ENCODE measurements at places on chromosomes 13 and 19.
A peak's percentile ranks its signal among the peaks of the same experiment; 100 is the strongest.

DNA sequence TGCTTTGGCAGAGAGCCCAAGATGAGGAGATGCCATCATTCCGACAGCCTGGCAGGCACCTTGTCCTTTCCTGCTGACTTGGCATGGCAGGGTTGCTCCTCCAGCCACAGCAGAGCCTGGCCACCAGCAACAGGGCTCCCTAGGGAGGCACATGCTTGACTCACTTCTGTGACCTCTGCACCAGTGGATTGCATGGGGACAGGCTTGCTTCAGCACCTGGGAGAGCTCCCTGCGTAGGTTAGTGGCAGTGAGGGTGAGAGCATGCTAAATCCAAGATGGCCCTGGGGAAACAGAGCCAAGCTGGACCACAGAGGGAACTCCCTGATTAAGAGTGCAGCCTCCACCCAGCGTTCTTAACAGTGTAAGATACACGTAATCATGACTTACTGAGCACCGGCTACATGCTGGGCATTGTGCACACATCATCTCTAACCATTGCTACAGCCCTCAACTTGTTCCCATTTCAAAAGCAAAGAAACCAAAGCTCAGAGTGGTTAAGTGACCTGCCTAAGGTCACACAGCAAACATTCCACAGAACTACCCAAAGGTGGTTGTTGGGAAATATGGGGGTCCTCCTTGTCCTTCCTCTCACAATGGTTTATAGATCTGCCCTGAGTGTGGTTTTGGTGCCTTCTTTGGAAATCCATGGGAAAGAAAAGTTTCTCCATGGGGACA is 116.6 kb upstream of the UQCRFS1 start:
- DNase-seq = no peak

- DNase-seq = peak; percentile 58
Observed at GRCh38 chr19:34639491-34640085, 37.4 kb downstream of the SCGB2B2 start.

GRCh38 chr19:39501340-39501739 is 2.6 kb downstream of the DLL3 start:
- no peak for DNase-seq

GRCh38 chr13:98201984-98202383 is 24.9 kb upstream of the RNF113B start:
- no peak for DNase-seq

- DNase-seq = no peak
Observed at GRCh38 chr13:66195238-66195637, 1034.9 kb downstream of the PCDH9 start.

DNA sequence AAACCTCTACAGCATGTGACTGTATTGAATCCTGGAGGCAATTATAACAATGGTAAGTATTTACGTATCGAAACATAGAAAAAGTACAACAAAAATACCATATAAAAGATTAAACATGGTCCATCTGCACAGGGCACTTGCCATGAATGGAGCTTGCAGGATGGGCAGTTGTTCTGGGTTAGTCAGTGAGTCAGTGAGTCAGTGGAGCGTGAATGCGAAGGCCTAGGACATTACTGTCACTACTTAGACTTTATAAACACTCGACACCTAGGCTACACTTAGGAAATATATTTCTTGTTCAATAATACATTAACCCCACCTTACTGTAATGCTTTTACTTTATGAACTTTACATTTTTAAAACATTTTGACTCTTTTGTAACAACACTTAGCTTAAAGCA is 35.6 kb upstream of the TMTC4 start:
- no peak for DNase-seq

DNA sequence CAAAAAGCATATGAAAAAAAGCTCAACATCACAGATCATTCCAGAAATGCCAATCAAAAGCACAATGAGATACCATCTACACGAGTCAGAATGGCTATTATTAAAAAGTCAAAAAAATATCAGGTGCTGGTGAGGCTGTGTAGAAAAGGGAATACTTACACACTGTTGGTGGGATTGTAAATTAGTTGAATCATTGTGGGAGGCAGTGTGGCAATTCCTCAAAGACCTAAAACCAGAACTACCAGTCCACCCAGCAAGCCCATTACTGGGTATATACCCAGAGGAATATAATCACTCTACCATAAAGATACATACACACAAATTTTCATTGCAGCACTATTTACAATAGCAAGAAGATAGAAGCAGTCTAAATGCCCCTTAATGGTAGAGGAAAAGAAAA is 529.9 kb downstream of the SLITRK1 start:
- DNase-seq = no peak

GRCh38 chr19:10510301-10510802 is 6.9 kb downstream of the S1PR5 start:
- DNase-seq = peak; percentile 65

- DNase-seq = no peak
Observed at GRCh38 chr13:51064753-51065152, 46.3 kb downstream of the C13orf42 start.

DNA sequence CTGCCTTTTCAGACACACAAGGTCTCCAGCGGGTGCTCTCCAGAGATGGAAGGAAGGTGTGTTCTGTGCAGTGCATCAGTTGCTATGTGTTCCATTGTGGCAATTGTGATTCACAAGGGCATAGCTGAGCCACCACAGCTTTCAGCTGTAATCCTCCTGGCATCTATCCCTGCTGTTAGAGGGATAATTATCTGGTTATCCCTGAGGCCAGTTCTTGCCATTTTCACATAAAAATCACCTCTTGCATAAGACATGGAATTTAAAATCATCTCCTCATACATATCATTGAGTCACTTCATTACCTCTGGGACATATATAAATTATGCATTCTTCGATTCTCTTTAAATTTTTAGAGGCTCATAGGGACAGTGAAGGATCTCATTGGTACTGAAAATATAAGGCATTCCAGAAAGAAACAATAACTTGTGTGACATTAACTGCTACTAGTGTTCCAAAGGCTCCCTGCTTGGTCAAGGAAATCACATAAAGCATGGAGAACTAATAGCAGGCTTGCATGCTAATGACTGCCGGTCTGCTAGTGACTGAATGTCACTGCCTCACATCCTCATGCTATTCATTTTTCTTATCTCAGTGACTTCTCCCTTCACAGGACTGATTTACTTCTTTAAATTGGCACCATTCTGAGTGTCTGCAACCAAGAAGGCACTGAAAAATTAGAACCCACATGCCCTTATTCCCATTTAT is 214.0 kb downstream of the ENOX1 start:
- DNase-seq = no peak

DNA sequence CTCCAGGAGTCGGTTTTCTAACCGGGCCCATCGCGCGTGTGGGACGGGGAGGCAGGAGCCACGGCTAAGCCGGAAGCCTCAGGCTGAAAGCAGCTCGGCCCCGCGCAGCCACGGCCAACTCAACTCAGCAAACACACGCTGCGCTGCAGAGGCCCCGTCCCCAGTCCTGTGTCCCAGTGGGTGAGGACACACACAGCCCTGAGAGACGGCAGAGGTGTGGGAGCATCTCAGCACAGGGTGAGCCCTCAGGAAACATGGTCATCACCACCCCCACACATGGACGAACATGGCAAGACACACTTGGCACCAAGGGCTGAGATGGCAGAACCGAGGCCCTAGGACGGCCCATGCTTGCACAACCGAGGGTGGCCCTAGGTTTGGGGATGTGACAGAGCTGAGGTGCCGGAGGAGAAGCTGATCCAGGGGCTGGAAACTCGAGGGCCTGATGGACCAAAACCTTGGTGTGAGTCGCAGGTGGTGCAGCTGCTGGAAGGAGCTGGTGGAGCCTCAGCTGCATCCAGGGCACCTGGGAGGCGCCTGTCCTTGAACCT is 29.0 kb upstream of the C13orf46 start:
- DNase-seq = no peak

GRCh38 chr19:8108560-8109445 is 40.6 kb downstream of the FBN3 start:
- DNase-seq = no peak

- DNase-seq = no peak
Observed at GRCh38 chr13:99250982-99251825, 7.0 kb downstream of the GPR18 start.

DNA sequence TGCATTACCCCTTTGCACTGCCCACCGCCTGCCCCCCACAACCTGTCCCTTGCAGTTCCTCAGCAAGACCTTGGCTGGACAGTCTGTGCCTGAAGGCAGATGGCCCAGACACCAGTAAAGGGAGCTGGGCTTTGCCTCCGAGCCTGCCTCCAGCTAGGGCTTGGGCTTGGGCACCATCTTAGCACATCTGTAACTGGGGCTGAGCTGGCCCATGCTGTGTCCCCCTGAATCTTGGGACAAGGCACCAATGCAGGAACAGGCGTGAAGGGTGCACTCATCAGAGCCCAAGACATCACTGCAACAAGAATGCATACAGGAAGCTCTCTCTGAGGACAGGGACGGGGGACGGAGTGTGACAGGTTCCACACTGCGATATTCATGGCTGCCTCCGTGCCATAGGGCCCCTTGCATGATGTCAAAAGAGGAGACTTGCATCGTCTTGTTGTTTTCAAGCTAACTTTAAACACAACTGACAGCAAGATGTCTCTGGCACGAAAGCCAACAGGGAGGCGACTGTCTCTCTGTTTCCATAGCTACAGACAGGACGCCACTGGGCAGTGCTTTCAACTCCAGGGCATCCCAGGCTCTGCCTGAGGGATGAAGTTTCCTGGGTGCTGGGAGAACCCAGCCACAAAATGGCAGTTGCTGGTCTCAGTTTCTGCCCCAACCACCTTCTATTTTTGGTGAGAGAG is 8.7 kb upstream of the CHST8 start:
- no peak for DNase-seq

- no peak for DNase-seq
Observed at GRCh38 chr13:85316506-85317025, 482.7 kb downstream of the SLITRK6 start.

DNA sequence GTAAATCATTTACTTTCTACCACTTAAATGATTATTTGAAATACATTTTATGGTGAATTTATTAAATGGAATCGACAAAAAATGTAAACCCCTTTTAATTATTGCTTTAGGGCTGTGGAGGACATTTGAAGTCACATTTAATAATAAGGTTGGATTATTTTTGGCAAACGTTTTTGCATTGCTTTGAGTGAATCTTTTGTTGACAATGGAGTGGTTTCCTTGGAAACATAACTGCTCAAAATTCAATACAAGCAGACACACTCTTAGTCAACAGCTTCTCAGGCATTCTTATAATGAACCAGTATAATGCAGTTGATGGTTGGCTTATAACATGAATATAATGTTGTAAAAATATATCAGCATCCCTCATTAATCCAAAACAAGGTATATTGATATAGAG is 104.7 kb downstream of the DCLK1 start:
- DNase-seq = no peak

DNA sequence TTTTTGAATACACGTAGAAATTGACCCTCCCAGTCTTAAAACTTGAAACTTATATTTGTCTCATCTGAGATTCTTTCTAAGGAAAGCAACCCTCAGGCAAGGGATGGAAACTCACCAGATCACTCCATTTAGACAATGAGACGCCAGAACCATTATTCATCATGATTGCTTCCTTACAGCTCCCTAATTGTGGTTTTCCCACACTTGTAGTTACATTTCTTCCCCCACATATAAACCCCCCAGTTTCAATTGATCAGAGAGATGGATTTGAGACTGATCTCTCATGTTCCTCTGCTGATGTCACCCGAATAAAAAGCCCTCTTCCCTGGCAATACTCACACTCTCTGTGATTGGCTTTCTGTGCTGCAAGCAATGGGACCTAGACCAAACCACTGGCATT is 197.9 kb upstream of the STARD13 start:
- DNase-seq = no peak

GRCh38 chr13:50107205-50107604 is 92.0 kb downstream of the KCNRG start:
- no peak for DNase-seq

DNA sequence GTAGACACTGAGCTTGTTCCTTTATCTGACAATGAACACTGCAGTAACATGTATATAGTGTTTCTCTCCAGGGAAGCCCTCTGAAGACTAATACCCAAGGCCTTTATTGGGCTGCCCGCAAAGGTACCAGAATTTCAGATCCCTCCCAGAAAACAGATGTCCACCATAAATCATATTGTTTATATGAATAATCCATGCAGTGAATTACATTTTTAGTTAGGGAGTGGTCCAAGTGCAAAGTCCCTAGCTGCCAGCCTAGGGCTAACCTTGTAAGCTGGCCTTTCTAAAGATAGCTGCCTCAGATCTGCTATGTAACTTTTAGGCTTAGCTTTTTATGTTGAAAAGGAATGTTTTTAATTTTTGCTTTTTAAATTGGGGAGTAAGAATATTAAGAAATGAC is 44.7 kb downstream of the TDRD3 start:
- no peak for DNase-seq

- no peak for DNase-seq
Observed at GRCh38 chr19:51421229-51422052, 4.0 kb upstream of the SIGLEC10 start.

DNA sequence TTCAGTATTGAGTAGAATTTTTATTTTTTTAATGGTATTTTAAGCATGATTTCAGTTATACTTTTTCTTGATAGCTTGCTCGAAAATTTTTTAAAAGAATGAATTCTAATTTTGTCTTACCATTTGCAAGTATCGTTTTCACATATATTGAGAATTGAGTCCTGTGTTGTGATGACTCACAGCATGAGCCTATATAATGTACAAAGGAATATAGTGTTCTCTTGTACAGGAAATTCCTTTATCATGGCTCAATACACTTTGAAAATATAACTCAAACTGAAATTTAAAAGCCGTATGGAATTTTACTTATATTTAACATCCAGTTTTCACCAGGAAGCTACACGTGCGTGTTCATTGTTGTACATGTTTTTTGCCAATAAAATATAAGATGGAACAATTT is 161.1 kb upstream of the TMTC4 start:
- DNase-seq = no peak

DNA sequence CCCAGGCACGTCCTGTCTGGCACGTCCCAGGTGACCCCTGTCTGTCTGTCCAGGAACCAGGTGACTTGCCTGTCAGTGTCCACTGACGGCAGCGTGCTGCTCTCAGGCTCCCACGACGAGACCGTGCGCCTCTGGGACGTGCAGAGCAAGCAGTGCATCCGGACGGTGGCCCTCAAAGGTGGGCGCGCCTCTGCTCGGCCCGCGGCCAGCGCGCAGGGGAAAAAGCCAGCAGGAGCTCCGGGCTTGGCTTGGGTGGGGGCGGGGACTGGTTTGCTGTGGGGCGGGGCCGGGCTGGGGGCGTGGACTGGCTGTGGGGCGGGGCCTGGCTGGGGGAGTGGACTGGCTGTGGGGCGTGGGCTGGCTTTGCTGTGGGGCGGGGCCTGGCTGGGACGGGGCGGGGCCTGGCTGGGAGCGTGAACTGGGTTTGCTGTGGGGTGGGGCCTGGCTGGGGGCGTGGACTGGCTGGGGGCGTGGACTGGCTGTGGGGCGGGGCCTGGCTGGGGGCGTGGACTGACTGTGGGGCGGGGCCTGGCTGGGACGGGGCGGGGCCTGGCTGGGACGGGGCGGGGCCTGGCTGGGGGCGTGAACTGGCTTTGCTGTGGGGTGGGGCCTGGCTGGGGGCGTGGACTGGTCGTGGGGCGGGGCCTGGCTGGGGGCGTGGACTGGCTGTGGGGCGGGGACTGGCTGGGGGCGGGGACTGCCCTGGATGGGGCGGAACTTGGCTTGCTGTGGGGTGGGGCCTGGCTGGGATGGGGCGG is 7.2 kb downstream of the WDR18 start:
- DNase-seq = peak; percentile 67

Data from stimulated activated CD4-positive, alpha-beta T cell treated with anti-CD3 and anti-CD28 coated beads, Interleukin-4, amount 100 ng/mL, for 1 hour (primary cell).